ENCODE measurements at places on chromosomes 2 and 18. TPM values are rescaled to one million over a fixed set of nuclear protein-coding genes. Genes with fewer than 3 reads are reported as not detected.

GRCh38 chr2:17095340-17095739 lies 422.9 kb downstream of the RAD51AP2 start:
- DNase-seq: no peak

DNA sequence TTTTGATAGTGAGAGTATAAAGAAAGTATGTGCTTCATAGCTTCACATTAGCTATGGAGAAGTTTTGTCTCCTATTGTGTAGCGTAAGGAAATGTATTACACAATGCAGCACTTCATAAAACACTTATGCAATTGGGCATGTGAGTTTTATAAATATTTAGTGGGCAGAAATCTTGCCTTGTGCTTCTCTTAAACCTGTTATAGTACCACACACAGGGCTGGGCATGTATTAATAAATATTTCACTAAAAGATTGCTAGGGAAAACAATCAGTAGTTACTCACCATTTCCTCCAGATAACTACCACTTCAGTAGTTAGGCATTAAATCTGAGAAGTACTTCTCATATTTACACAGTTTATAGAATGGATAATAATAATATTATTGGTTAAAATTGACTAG lies 1080.8 kb upstream of the PIK3C3 start:
- DNase-seq: no peak

DNA sequence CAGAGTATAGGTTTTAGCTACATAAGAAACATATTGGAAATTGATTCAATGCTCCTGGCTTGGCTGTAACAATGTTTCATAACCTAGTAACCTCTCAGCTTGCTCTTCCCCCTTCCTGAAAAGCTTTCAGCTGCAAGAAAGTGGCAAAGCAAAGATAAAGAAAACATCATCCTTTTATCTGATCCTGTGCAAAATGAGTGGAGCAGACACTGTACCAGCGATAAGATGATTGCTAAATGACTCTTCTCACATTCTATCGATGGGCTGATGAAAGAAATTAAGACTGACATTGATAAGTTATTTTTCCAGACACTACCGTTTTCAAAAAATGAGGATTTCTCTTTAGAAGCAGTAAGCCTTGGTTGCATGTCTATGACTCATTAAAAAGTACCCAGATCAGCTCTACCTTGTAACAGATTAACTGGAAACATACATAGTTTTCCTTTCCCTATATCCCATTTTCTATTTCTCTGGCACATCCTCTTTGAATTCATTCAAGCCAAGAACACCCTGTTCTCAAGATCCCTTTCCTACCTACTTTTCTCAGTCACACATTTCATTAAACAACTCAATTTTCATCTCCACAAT lies 87.1 kb upstream of the LYPD1 start:
- DNase-seq: no peak

- no peak for DNase-seq
Observed at GRCh38 chr2:233542507-233542906, 24.1 kb downstream of the USP40 start.

The GREB1 gene
- 1.0 TPM for total RNA-seq
